Stimulated activated CD8-positive, alpha-beta memory T cell treated with anti-CD3 and anti-CD28 coated beads, Interleukin-7, amount 100 ng/mL, for 24 hours (primary cell): ENCODE measurements at places on chromosomes 12 and 14.

- DNase-seq: no peak
Measured at GRCh38 chr12:105337391-105337790, 6.9 kb downstream of the C12orf75 start.

GRCh38 chr12:646442-647384, 16.5 kb downstream of the NINJ2 start:
- no peak for DNase-seq

DNA sequence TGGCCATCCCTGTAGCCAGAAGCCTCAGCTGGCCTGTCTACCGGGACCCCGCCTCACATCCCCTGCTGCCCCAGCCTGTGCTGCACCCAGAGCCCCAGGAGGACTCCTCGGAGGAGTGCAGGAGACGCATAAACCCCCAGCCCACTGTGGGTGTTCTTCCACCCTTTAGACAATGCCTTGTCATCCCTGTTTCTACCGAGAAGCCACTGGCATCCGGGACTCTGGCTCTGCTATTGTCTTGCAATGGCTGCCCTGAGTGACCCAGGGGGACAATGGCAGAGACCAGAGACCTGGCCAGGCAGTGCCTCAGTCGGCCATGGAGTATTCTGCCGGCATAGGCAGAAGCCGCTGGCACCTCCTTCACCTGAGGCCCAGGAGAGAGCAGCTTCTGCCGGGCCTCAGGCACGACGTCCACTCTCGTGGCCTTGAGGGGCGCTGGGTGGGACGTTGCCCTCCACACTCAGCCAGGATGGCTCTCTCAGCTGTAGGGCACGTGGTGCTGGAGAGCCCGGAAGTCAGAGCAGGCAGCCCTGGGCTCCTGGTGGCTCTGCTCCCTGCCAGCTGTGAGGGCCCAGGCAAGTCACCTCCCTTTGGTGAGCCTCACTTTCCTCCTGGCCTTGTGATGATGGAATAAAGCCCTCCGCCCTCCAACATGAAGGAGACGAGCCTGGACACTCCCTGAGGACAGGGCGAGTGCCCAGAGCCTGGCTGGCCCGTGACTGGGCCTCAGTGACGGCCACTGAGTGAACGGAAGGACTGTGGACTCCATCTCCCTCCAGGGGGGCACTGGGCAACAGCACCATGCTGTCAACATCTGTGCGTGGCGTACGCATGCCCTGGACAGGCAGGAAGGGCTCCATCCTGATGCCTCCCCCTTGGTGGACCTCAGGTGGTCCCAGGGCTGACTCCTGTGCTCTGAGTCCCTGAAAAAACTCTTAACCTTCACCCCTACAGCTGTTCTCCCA, 41.0 kb downstream of the TRAFD1 start:
- DNase-seq: no peak

DNA sequence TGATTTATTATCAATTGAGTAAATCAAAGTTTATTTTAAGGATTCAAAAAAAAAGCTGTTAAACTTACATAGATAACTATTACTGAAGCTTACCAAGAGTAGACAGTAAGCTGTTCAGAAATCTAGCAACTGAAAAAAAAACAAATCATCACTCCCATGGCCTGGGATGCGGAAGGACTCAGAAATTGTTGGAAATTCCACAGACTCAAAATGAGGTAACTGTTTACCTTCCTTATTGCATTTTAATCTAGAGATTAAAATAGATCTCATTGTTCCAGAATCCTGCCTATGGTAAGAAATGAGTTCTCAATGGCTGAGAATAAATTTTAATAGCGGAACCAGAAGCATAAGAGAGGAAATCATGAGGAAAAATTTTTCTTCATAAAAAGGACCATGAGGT, 87.2 kb downstream of the PPM1H start:
- no peak for DNase-seq

- DNase-seq: no peak
Measured at GRCh38 chr14:91229743-91230200, 14.7 kb downstream of the GPR68 start.

- no peak for DNase-seq
Measured at GRCh38 chr14:93685121-93685895, 103.0 kb downstream of the PRIMA1 start.

DNA sequence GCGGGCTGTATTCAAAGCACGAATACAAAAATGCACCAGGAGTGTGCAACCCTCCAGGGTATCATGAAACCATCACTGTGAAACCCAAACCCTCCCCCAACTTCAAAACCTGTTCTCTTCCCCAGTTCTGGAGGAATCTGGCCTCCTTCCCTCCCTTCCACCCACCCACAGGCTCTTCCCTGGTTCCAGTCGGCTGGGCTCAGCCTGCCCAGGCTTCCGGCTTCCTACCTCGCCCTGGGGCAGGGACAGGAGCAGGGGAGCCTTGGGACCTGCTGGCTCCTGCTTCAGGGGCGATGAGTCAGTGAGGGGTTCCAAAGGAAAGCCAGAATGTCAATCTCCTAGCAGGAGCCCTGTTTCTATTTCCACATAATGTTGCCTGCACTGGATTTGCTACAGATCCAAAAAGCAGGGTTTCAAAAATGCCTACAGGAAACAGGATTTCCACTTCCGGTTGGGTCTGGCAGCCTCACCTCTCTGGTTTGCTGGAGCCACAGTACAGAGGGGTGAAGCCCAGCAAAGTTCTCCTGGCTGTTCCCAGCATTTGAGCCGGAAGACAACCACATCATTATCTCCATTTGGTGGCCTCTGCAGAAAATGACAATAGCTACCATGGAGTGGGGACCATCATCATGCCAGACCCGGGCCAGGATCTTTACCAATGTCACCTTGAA, 278.3 kb downstream of the DPF3 start:
- DNase-seq: no peak

GRCh38 chr12:68028647-68029046, 39.4 kb downstream of the IFNG-AS1 start:
- DNase-seq: no peak

DNA sequence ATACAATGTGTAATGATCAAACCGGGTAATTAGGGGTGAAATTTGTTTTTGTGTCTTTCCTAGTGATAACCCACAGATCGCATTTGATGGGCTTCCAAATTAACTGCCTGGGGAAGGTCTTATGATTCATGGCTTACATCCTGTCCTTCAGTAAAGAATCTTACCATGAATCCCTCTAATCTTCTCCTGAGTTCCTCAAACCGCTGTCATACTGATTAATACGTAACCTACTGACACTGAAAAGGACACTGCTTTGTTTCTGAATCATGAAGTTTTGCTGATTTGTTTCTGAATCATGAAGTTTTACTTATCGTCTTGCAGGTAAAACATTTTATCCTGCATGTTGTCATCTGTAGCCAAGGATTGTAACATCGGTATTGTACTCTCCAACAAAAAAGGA, 52.0 kb upstream of the CRY1 start:
- no peak for DNase-seq

- no peak for DNase-seq
Measured at GRCh38 chr14:59919570-59920377, at the start of gene LRRC9. Gene LRRC9, plus strand, starts transcription at chr14:59920144.

DNA sequence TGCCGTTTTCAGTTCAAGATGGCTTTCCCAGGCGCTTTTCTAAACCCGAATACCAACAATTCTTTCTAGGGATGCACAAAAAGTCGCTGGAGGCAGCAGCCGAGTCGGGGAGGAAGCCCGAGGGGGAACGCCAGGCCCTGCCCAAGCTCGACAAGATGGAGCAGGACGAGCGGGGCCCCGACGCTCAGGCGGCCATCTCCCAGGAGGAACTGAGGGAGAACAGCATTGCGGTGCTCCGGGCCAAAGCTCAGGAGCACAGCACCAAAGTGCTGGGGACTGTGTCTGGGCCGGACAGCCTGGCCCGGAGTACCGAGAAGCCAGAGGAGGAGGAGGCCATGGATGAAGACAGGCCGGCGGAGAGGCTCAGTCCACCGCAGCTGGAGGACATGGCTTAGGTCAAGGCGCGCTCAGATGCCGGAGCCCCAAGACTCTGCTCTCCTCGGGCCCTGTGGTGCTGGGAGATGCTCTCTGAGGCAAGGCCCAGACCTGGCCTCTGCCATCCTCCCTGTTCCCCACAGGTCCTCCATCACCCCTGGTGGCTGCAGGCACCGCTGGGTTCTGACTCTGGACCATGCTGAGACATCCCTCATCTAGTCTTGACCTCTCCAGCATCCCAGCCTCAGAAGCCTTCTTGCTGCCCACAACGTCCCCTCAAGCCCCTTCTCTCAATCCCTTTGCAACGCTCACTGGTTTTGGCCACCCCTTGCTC, 21.4 kb downstream of the VSX2 start:
- no peak for DNase-seq

DNA sequence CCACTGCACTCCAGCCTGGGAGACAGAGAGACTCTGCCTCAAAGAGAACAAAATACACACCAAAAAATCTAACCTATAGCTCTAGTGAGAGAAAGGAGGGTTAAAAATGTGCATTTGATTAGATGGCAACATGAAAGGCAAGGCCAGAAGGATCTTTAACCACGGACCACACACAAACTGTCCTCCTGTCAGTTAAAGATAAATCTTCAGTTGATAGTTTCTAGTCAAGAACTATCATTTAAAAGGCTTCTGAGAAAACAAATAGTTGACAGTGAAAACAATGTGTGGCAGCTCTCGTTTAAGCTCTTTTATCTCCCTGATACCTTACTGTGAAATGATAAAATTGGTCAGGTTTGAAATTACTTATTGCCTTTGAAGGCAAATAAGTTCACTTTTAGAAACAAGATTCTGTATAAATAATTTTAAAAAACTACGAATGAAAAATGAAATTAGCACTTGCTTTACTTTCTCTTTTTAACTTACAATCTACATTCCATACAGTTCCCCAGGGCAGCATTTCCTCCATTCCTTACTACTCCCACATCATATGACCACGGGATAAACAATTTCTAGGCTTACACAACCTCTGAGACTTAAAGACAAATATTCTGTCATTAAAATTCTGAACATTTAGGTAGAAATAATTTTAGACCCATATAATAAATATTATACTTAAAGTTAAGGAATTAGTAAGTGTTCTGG, 71.4 kb upstream of the GNPNAT1 start:
- no peak for DNase-seq

- DNase-seq: no peak
Measured at GRCh38 chr12:69704357-69704756, 5.3 kb upstream of the BEST3 start.

GRCh38 chr12:33450480-33450879, 10.9 kb upstream of the SYT10 start:
- no peak for DNase-seq

DNA sequence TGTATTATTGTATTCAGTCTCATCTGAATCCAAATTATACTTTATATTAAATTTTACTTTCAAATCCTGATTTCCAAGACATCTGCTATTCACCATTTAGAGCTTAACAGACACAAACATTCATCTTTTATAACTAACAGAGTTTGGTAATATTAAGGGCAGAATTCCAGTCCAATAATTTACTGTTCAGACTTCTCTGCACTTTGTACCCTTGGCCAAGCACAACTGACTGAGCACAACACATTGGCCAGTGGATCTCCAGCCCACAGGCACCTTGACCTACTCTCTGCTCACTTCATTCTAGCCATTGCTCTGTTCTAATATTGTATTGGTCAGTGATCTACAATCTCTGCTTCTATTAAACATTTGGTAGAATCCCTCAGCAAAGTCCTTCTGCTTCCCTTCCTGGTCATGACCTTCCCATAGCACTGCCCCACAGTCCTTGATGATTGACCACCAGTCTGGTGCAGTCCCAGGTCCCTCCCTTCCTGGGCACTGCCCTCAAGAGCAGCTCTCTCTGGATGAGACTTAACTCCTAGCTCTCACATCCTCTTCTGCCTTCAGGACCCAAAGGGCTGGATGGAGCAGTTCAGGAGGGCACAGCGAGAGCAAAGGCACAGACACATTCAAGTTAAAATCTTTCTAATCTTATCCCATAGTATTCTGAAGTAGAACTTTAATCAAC, 97.7 kb upstream of the OVCH1 start:
- no peak for DNase-seq

DNA sequence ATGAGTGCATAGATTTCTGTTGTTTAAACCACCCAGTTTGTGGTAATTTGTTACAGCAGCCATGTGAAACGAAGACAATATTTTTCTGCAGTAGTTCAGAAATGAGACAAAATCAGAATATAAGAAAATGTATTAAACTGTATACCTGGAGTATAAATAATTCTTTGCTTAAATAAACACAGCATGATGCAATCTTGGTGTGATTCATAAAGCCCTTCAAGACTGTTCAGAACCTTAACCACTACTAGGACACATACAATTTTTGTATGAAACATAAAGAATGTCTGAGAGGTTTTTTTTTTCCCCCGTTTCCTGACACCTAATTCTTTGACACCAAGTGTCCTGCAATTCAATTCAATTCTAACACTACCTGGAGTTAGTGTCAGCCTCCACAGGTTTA, 10.5 kb downstream of the C12orf75 start:
- no peak for DNase-seq

DNA sequence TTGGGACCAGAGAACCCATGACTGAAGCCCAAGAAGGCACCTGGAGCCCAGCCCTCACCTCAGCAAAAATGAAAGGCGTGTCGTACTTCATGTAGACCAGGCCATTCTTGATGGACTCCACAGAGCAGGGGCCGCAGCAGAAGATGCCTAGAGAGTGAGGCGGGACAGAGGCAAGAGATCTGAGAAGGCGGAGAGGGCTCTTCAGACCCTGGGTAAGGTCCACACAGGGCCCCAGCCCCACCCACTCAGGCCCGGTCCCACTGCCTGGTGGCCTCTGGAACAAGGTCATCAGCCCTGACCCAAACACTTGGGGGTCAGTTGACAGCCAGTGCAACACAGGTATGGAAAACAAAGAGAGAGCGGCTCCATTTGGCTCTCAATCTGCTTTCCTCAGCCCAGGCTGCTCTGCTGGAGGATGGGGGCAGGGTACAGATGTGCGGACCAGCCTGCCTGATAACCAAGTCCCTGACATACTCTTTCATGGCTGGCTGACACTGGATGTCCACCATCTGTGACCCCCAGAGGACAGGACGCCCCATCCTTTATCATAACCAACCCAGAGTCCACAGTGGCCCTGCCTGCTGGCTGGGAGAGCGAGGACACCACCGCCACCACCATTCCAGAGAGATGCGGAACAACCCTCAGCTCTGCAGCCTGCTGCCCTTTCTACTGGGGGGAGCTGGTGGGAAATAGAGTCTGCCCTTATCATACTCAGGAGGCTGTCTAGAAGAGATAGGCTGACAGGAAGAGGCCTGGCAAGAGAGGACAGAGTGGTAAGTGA, 6.9 kb downstream of the TGM1 start:
- DNase-seq: no peak

- no peak for DNase-seq
Measured at GRCh38 chr12:113138826-113139225, 3.3 kb upstream of the RASAL1 start.

- no peak for DNase-seq
Measured at GRCh38 chr12:3579446-3580093, 88.6 kb downstream of the PRMT8 start.
